Glomerular endothelial cell (primary cell): ENCODE measurements at places on chromosomes 2 and 18.

- DNase-seq: no peak
Observed at GRCh38 chr2:69111076-69111475, 98.1 kb downstream of the ANTXR1 start.

DNA sequence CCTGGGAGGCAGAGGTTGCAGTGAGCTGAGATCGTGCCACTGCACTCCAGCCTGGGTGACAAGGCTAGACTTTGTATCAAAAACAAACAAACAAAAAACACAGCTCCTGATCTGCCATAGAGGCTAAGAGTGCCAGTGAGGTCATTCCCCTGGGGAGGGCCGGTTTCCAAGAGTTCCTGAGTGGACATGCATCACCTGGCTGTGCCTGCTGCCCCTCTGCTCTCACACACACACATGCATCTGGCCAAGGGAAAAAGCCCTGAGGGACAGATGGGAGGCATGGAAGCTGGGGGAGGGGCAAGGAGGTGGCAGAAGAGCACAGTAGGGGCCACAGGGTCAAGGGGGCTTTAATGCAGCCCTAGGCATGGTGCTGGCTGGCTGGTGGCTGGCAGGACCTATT, 60.4 kb downstream of the ZBTB7C start:
- no peak for DNase-seq

DNA sequence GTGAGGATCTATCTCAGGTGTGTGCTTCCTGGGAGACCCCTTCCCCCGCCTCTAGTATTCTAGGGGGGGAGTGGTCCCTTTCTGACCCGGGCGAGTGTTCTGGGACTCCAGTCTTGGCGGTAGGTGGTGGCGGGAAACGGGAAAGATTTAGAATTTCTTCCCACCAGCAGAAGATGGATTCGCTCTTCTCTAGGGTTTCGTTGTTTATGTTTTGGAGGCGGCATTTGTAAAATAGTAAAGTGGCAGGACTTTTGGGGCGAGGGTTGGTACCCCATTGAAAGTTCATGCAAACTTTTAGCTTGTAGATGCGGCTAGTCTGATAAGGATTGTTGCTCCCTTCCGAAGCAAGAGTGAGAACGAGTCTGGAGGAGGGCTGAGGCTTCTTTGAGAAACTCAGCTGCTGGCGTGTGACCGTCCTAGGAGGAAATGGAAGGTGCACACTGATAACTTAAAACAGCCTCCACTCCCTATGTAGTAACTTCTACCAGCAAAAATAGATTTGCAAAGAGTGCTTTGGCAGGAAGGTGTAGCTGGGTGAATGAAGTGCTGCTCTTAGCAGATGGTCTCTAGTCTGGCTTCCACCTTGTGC, 412 bp downstream of the GPD2 start:
- DNase-seq: no peak

GRCh38 chr2:10830641-10831399, 18.2 kb upstream of the PDIA6 start:
- no peak for DNase-seq

DNA sequence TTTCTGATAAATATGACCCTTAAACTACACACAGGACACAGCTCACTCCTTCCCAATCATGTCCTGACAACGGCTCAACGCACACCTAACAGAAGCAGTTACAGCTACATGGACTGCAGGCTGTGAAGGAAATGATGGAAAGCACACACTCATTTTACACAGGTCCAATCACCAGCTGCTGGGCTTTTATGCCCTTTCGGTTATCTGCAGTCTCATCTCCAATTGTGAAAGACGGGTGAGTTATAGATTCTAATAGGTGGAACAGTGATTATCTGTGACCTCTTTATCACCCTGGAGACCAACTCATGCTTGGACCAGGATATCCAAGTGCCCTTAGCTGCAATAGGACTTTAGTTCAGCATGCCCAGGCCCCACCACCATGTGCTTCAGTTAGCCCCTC, 110.4 kb upstream of the CREB1 start:
- no peak for DNase-seq

DNA sequence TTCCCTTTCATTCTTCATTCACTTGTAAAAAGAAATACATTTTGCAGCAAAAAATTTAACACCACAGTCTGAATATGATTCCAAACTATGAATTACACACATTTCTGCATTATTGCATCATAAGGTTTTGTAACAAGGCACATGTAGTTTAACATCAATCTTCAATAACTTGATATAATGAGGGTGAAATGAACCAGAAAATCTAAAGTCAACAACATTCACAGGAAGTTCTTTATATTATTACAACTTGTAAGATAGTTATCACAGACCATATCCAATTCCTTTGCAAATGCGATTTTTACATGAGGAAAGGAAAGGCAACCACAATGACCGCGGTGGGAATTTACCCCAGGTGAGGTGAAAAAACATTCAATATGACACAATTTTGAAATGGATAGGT, 213.3 kb downstream of the NAPG start:
- no peak for DNase-seq

DNA sequence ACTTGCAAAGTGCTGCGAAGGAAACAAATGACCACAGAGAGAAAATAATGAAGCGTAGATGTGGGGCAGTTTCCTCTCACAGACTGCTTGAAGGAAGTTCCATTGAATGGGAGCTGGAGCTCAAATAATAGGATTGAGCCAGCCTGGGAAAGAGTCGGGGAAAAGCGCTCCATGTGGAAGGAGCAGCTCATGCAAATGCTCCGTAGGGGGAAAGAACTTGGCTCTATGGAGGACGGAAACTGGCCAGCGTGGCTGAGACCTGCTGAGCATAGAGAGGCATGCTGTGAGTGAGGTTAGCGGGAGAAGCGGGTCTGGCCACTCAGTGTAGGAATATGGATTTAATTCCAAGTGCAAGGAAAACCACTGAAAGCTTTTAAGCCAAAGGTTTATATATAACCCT, 28.6 kb upstream of the VIT start:
- DNase-seq: no peak

DNA sequence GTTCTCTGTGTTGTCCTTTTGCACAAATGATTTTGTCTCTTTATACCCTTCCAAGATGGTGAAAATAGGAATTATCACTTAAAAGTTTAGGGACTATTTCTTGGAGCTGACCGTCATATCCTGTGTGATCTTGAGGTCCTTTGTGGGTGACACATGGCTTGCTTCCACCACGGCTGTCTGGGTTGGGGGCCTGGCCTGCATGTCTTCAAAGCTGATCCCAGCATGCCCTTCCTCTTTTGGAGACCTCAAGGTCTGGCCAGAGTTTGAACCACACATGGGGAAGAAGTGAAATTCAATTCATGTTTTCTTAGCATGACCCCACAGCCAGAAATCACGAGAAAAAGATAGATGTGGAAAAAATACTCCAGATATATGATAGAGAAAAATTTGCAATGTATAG, 14.0 kb downstream of the SFTPB start:
- DNase-seq: no peak

- no peak for DNase-seq
Observed at GRCh38 chr2:217724471-217724870, 278.3 kb downstream of the TNS1 start.

GRCh38 chr2:39995005-39995737, 216.1 kb upstream of the THUMPD2 start:
- no peak for DNase-seq

DNA sequence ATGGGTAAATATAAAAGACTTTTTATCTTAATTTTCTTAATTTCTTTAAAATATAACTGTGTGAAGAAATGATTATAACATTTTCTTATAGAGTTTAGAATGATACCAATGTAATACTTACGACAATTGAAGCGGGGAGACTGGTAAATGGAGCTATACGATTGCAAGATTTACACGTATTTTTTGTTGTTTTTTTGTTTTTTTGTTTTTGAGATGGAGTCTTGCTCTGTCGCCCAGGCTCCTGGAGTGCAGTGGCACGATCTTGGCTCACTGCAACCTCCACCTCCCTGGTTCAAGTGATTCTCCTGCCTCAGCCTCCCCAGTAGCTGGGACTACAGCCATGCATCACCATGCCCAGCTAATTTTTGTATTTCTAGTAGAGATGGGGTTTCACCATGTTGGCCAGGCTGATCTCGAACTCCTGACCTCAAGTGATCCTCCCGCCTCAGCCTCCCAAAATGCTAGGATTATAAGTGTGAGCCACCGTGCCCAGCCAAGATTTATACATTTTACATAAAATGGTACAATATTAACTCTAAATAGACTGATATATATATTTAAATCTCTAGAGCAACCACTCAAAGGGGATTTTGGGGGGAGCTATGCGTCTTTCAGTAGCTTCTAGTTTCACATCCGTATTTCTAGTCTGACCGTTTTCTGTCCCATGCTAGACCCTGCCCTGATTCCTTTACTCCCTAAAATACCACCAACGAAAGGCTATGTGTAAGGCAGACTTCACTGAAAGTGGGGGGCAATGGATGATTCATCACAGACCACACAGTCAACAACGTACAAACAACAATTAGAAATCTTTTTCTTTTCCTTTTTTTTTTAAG, 28.2 kb upstream of the ATG16L1 start:
- DNase-seq: no peak

- no peak for DNase-seq
Observed at GRCh38 chr18:41585512-41585911, 369.5 kb upstream of the PIK3C3 start.

- DNase-seq: no peak
Observed at GRCh38 chr2:205408696-205409095, 273.6 kb upstream of the NRP2 start.

DNA sequence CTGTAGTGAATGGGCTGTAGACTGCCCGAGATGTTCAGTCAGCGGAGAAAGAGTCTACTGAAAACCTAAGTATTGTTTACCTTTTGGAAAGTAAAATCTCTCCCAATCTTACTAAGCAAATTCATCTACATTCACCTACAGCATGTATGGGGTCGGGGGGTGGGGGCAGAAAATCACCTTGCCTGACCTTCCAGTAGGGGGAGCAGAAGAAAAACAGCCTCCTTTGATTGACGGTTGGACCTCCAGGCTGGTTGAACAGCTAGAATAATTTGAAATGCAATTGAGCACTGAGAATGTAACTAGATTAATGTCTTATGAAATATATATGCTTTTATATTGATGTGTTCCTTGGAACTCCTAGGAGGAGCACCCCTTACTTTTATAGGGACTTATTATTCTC, 10.0 kb downstream of the LRATD1 start:
- no peak for DNase-seq

DNA sequence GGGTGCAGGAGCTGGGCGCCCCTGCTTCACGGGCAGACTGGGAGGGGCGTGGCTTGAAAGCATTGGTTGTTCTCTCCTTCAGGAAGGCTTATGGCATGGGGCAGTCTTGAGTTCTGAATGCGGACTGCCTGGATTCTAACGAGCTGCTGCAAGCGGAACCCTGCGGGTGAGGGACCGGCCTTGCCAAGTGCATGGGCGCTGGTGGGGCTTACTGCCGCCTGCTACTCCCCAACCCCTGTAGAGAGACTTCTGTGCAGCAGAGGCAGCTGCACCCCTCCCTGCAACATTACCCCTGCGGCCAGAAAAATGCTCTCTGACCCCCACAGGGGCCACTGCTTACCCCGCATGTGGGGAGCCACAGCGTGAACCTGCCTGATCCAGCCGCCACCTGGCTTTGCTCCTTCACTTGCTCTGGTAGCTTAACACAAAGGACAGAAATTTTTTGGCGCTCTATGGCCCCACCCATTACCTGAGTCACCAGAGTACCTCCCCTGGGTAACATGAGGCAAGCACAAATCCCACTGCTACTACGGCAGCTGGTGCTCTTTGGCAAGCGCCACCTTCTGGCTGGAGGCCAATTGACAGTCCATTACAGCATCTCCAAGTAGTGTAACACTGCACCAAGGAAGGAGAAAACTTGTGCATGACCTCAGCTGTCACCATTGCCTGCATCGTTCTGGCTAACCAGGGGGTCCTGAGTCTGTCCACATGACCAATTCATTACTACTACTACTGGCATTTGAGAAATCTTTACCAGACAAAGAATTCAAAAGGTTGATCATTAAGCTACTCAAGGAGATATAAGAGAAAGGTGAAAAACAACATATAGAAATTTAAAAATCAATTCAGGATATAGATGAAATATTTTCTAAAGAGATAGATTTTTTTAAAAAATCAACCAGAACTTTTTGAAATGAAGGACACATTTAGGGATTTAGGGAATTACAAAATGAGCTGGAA, 35.4 kb downstream of the MYL12B start:
- DNase-seq: no peak

GRCh38 chr2:6224267-6224666, 532.1 kb downstream of the SOX11 start:
- DNase-seq: no peak

- DNase-seq: no peak
Observed at GRCh38 chr2:74835831-74836674, 2.1 kb downstream of the HK2 start.

- DNase-seq: no peak
Observed at GRCh38 chr2:84276590-84277255, 182.4 kb downstream of the SUCLG1 start.

- DNase-seq: no peak
Observed at GRCh38 chr18:5397102-5397501, 101.6 kb upstream of the ZBTB14 start.

GRCh38 chr2:235024931-235025773, 73.3 kb downstream of the SH3BP4 start:
- no peak for DNase-seq

GRCh38 chr2:72931280-72931910, 14.1 kb downstream of the EMX1 start:
- no peak for DNase-seq

- DNase-seq: no peak
Observed at GRCh38 chr2:6812857-6813530, 52.7 kb downstream of the CMPK2 start.

GRCh38 chr2:231177156-231178025, 21.0 kb upstream of the ARMC9 start:
- DNase-seq: no peak

DNA sequence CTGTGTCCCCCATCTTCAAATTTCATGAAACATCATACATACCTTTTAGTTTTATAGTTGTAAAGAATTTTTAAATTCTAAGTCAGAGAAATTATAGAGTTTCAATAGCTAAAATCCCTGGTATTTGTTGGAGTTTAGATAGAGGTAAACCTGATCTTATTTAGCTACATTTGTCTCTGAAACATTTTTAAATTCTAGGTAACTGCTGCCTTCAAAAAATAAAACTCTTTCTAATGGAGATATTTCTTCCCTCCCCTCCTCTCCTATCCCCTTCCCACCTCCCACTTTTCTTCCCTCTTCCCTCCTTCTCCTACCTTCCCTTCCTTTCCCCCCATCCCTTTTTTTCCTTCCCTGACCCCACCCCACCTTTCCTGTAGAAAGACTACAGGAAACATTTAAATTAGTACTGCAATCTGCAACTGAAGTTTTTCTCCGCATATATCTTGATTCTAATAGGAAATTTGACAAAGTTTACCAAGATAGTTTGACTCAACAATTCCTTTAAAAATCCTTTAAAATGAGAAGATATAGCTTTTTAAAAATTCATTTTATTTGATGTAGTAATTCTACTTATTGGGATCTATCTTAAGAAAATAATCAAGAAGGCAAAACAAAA, 4.1 kb downstream of the TACR1 start:
- DNase-seq: no peak

GRCh38 chr2:236667526-236667925, 97.9 kb downstream of the ACKR3 start:
- no peak for DNase-seq

DNA sequence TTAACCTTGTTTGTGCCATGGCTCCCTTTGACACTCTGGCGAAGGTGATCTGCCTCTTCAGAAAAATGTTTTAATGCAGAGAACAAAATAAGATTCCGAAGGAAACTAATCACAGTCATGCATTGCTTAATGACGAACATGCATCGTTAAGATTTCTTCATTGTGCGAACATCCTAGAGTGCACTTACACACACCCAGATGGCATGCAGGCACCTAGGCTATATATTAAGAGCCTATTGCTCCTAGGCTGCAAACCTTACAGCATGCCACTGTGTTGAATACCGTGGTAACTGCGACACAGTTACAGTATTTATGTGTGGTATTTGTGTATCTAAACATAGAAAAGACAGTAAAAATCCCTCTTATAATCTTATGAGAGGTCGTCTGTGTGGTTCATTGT, 8.3 kb downstream of the ASAP2 start:
- no peak for DNase-seq
